ENCODE measurements at places on chromosomes 7 and 10.

GRCh38 chr7:128703609-128704241 is 31.6 kb downstream of the GARIN1A start:
- DNase-seq = no peak

- no peak for DNase-seq
These were observed 55.6 kb downstream of the GALNT11 start for GRCh38 chr7:152081088-152081487.

DNA sequence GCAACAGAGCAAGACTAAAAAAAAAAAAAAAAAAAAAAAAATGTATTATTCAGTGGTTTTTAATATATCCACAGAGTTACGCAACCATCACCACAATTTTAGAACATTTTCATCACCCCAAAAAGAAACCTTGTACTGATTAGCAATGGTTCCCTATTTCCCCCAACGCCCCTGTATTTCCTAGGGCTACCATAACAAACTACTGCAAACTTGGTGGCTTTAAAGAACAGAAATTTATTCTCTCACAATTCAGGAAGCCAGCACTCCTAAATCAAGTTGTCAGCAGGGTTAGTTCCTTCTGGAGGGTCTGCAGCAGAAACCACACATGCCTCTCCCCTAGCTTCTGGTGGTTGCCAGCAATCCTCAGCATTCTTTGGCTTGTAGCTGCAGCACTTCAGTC is 5.9 kb upstream of the NUP42 start:
- DNase-seq = no peak

- no peak for DNase-seq
These were observed 18.5 kb upstream of the TNS3 start for GRCh38 chr7:47600199-47601118.

DNA sequence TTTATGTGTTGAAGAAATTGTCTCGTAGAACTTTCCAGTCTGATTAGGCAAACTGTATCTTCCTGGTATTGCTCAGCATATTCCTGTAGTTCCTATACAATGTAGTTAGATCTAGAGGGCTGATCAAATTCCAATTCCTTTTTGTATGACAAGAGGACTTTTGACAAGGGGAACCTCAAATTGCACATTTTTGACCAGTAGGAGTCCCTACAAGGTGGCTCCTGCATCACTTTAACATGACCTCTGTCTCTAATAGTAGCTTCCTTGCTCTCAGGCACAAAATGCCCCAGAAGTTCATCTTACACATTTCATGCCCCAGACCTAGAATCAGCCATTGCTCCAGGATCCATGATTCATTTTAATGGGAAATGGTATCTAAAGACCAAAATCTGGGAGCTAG is 18.7 kb downstream of the HERPUD2 start:
- no peak for DNase-seq

DNA sequence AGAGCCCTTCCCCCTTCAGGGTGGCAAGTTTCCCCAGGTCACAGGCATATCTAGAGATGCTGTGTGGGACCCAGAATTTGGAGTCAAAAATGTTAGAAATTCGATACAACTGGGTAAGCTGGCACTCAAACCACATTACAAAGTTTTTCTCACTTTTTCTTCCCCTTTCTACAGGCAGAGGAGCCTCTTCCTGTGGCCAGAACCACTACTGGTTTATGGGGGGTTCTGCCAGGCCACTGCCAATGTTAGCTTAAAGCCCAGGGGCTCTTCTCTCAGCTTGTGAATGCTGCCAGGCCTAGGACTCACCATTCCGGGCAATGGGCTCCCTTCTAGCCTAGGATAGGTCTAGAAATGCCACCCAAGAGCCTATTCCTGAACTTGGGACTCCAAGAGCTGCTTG is 617.9 kb upstream of the PHF14 start:
- no peak for DNase-seq

GRCh38 chr7:17844022-17844421 is 96.3 kb downstream of the SNX13 start:
- DNase-seq = no peak

GRCh38 chr7:28246921-28247461 is 66.4 kb upstream of the JAZF1 start:
- DNase-seq = no peak

GRCh38 chr10:124626759-124627380 is 117.3 kb downstream of the FAM53B start:
- no peak for DNase-seq

GRCh38 chr7:108000875-108001763 is 1.8 kb downstream of the LAMB1 start:
- no peak for DNase-seq

DNA sequence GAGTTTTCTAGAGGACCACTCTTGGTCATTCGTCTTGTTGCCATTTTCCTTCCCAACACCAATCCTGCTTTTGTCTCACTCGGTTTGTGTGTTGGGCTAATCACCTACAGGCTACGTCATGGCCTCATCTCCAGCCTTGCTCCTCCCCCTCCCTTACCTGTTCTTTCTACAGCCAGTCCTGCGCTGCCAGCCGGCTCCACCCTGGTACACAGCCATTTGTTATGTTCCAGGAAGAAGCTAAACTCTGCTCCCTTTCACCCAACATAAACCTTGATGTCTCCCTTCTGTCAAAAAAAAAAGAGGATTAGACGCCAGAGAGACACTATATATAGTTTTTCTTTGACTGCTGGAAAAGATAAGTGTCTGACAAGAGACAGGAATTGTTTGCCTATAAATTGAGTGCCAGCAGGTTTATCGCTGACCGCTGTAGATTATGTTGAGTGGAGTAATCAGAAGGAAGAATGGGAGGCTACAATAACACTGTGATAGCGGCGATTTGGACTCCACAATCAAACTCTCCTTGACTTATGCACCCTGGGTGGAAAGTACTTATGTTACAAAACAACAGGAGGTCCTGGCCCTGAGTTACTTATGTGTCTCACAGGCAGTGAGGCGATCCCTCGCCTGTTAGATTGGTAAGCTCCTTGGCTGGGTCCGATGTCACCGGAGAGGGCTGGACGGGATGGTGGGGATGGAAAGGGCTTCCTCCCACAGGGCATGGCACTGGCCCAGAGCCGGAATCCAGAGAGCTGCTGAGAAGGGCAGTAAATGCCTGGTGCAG is 171.3 kb upstream of the BMPER start:
- DNase-seq = peak; percentile 67

GRCh38 chr7:137001041-137001440 is 132.6 kb downstream of the CHRM2 start:
- DNase-seq = no peak

DNA sequence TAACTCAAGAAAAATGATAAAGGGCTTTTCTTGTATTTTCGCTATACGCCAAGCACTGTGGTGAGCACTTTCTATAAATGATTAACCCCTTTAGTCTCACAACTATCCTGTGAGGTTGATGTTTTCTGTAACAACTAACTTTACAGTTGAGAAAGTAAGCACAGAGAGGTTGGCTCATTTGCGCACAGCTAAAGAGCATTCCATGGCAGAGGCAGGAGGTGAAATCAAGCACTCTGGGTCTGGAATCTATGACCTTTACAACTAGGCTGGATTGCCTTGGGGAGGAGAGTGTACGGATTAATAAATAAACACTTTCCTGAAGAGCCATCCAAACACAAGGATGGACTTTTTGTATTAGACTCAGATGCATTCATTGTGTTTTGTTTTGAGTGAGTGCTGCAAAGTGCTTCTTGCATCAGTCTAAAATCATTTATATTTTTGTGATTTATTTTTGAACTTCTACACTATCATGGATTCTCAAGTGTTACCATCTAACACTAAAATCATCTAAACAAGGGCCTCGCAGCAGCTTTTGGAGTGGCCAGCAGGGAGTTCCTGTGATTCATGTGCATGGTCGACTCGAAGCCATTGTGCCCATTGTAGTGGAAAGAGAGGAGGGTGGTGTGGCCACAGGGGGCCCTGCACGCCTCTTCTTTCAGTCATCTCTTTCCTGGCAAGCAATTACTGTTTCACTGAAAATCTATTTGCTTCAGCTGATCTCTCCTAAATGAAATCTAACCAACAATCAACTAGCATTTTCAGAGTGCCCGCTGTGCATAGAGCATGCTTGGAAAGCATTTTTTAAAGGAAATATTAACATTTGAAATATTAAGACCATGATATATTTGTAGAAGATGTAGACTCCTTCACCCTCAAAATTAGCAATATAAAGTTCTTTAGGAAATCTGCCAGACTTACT is 633.4 kb upstream of the COBL start:
- no peak for DNase-seq

DNA sequence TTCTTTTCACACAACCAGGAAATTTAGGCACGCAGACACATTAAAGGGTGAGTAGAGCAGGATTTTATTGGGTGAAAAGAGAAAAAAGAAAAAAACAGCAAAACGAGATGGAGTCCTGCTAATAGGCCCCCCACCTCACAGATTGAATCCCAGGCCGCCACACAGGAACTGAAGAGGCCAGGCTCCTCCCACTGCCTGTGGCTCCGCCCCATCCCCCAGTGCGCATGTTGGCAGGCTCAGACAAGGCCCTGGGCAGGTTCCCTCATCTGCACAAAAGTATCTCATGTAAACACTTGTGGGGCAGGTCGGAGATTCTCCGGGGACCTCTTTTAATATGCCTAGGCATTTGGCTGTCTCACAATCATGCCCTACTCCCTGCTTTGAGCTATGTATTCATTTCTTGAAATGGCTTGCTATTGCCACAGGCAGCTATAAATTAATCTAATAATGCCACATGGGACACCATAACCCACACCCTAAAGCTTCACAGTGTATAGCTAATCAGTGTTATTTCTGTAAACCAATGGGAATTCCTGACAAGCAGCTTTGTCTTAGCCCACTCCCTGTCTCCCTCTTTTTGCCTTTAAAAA is 76.2 kb upstream of the KIF5B start:
- no peak for DNase-seq

GRCh38 chr10:122531939-122532338 is 28.6 kb upstream of the DMBT1 start:
- DNase-seq = no peak

DNA sequence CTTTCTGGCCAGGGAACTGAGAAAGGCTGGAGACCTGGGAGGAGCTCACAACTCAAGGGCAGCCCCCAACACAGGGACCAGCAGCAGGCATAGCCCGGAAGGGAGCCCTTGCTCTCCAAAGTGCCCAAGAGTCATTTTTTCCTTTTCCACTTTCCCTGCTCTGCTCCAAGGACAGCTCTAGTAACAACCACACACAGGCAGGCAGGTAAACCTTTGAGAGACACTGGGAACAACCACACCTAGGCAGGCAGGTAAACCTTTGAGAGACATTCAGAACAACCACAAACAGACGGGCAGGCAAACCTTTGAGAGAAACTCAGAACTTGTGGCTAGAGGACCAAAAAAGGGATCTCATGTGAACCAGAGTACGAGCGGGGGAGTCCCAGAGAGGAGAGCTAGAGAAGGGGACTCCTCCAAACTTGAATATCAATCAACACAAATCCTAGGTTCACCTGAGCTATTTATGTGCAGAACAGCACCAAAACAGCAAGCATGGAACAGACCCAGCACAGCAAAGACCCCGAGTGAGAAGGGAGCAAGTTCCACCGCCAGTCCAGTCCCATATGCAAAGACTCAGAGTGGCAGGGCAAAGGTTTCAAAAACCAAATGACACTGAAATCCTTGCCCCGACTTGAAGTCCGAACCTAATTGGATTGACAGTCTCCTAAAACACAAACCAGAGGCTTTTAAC is 33.6 kb upstream of the GUSB start:
- no peak for DNase-seq

DNA sequence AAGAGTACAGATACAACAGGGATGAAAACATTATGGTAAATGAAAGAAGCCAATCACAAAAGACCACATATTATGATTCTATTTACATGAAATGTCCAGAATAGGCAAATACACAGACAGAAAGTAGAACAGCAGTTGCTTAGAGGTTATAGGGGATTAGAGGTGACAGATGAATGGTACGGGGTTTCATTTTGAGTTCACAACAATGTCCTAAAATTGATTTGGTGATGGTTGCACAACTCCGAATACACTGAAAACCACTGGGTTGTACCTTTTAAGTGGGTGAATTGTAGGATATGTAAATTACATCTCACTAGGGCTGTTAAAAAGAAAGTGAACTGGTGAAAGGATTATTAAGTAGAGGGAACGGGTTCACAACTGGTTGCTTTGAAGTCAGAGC is 76.3 kb upstream of the MRLN start:
- DNase-seq = no peak

DNA sequence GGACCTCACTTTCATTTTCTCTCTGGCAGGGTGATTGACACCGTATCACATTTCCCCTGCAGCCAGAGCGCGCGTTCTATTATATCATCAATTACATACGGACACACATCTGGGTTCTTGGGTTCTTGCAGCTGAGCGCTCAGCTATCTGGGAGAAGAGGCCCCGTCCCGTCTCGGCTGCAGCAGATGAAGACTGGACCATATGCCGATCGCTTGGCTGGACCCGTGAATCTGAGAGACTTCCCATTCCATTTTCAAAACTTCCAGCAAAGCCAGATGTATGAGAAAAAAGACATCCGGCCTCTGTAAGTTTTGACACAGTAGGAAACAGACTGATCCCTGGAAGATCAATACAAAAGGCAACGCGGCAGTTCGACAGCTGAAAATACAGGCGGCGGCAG is 99.8 kb downstream of the JCAD start:
- no peak for DNase-seq

GRCh38 chr10:115883372-115883771 is 389.6 kb downstream of the GFRA1 start:
- no peak for DNase-seq
